ENCODE measurements at places on chromosomes 4 and X.

DNA sequence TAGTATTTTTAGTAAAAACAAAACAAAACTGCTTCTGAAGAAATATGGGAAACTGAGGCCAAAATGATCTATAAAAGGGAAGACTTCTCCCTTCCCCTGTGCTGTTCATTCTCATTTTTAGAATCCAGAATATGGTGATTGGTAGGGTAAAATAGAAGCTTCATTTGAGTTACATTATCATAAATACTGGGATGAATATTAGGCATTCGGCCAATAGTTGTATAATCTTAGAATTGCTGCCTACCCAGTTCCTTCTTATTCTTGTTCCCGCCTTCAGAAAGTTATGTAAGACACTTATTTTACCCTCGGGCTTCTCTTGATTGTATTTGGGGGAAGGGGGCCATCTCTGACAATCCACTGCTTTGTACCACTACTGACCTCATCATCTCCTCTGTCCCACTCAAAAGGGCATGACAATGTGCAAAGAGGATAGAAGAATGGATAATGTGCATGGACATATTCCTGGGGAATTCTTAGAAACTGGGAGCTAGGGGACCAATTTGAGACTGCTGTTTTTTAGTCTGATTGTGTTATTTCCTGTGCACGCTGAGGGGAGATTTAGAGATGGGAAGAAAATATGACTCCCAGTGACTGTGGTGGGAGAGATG, 588 bp downstream of the ART3 start:
- DNase-seq = no peak

DNA sequence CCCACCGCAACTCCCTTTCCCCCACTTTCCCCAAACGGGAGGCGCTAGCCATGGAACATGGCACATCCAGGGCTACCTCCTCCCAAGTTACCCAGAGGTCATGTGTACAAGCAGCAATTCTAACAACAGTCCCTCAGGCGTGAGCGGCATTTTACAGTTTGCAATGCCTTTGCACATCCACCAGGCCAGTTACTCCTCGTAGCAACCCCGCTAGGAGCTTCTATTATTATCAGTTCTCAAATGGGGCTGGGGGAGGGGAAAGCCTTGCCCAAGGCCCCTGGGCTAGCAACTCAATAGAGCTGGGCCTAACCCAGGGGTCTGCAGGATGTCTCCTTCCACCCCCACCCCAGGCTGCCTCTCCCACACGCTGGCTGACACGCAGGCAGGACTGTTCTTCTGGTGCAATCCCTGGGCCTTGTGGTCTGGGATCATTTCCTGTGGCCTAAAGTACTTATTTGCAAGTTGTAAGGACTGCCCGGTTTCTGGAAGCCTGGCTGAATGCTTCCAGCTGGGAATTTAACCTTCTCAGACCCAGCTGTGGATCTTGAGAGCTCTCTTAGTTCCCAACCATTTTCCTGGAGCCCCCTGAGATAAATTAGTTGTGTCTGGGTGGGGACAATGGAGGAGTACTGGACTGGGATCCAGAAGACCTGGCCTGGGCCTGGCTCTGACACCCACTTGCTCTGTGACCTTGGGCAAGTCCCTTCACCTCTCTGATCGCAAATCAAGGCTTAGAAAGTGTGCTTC, 27.7 kb downstream of the PJA1 start:
- DNase-seq = peak; percentile 55

DNA sequence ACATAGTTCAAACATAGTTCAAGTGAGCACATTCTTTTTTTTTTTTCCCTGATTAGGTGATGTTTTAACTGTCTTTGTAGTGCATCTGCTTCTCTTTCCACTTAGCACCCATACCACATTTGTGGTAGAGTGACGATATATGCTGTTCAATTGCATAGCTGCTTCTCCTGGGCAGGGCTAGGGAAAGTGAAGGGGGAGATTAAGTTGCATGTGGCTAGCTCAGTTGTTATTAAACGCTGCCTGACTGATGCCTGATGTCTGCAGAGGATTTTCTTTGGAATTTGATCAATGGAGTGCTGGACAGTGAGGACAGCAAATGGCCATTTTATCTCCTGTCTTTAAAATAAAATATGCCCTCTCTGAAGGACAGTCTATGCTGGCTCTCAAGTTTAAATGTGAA, 63.7 kb downstream of the ANK2 start:
- no peak for DNase-seq

DNA sequence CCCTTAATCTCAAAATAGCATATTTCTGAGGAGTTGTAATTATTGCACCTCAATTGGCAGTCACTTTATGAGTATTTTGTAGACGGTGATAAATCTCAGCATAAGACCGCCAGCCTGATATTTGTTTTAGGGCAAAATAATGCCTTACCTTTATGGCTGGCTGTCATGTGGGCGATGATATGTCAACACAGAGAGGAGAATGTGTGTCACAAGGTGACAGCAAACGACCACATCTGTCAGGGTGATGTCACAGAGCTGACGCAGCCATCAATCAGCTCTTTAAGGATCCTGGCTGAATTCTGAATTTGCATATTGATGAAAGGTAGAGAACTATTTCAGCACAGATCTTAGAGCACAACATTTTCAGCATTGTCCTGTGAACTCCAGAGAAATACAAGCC, 209.7 kb downstream of the CEP135 start:
- no peak for DNase-seq

GRCh38 chrX:37613933-37614332, 42.5 kb downstream of the LANCL3 start:
- DNase-seq = no peak

DNA sequence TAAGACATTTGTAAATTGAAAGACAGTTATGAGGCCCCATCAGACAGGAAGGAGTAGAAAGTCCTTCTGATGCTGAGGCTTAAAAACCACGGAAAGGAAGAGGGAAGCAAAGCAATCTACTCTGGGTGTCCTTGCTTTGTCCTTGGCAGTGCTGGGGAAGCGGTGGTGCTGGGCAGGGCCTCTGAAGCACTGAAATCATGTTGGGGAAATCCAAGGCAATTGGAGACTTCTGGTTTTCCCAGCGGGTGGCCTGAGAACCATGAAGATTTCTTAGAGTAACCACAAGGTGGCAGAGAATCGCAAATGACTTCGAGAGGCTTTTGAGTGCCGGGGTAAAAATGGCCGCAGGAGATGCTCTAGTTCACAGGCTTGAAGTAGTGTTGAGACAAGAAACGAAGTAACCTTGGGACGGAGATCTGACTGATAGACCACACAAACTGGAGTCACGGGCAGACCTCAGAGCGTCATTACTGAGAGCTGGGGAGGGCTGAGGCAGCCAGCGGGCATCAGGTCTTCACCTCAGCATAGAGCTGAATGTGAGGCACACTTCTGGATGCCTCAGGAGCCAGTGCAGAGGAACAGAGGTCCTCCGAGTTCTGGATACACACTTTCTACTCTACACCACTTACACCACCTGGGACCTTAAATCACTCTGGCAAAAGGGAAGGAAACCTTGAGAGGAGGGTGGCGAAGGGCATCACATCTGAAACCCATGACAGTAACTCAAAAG, 130.7 kb upstream of the GPRIN3 start:
- peak; percentile 66 for DNase-seq

DNA sequence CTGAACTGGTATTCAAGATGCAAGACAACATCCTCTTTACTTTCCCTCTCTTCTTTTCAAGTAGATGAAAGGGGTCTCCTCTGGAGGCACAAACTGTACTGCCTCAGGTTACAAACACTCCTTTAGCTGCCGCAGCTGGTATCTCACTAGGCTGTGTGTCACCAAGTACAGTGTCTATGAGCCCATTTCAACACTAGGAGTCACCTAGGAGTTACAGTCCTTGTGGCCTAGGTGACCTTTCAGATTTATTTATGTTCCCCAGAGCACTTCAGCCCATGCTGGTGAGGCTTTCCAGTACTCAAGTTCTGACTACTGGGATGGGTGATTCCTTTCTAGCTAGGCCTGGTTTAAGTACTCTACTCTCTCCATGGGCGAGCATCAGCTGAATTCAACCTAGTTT, 32.4 kb upstream of the TMLHE start:
- no peak for DNase-seq

GRCh38 chrX:3166670-3167455, 125.6 kb downstream of the ARSF start:
- DNase-seq = no peak

- no peak for DNase-seq
Measured at GRCh38 chr4:187944179-187944578, 51.4 kb upstream of the ZFP42 start.

DNA sequence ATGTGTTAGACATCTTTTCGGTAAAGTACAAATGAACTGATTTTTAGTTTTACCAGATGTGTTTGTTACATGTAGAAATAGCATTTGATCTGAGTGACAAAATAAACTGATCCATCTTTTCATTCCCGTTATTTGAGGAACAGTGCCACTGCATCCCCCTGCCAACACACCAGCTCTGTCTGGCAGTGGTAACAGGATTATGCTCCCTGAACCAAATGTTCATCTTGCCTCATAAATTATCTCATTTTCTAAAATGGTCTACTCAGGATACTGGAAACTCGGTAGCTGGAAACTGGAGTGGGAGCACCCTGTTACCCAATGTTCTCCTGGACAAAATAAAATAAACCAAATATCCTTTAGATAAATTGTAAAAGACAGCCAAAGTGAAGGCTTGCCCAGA, 171.6 kb downstream of the FAT4 start:
- DNase-seq = no peak

DNA sequence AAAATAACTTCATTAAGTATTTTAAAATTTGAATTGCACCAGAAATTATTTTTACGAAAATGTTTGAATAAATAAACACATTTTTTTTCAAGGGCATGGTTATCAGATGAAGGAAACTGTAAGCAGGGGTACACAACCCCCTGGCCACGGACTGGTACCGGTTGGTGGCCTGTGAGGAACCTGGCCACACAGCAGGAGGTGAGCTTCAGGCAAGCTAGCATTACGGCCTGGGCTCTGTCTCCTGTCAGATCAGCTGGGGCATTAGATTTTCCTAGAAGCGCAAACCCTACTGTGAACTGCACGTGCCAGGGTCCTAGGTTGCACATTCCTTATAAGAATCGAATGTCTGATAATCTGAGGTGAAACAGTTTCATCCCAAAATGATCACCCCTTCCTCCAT, 1499.7 kb upstream of the AGA start:
- DNase-seq = no peak

- DNase-seq = peak; percentile 48
Measured at GRCh38 chr4:146191766-146192458, 16.4 kb downstream of the LSM6 start.

- DNase-seq = no peak
Measured at GRCh38 chr4:25760518-25761157, 102.2 kb downstream of the SEL1L3 start.

GRCh38 chr4:2651546-2651945, 104.6 kb downstream of the TNIP2 start:
- peak; percentile 11 for DNase-seq

- peak; percentile 54 for DNase-seq
Measured at GRCh38 chrX:119427024-119427794, 28.1 kb downstream of the SLC25A43 start.

DNA sequence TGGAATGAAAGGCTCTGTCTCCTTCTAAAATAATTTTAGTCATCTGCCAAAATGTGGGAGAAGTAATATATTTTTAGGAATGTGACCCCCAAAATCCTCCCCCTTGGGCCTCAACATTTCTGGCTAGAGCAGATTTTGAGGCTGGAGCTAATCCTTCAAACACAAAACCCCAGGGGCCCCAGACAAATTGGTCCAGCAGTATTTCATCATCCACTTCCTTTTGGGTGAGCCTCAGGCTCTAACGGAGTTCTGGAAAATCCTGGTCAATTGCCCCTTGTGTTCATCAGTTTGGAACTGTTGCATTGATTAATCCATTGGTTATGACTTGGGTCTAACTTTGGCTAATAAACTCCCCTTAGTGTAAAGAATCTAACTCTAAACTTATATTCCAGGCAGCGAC, 67.4 kb upstream of the PCDH19 start:
- peak; percentile 15 for DNase-seq

GRCh38 chrX:1215123-1215823, 2.8 kb upstream of the CRLF2 start:
- no peak for DNase-seq

DNA sequence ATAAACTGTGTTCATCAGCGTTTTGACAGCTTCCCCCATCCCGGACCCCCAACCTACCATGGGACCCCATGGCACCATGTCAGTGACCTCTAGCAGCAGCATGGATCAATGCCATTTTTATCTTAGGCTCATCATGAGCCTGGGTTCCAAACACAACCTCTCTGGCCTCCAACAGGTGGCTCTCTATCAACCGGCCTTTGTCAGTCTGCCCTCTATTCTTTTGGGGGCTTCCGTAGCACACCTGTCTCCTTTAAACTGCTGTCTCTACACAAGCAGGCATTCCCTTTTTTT, 721 bp upstream of the TMEM150C start:
- no peak for DNase-seq

DNA sequence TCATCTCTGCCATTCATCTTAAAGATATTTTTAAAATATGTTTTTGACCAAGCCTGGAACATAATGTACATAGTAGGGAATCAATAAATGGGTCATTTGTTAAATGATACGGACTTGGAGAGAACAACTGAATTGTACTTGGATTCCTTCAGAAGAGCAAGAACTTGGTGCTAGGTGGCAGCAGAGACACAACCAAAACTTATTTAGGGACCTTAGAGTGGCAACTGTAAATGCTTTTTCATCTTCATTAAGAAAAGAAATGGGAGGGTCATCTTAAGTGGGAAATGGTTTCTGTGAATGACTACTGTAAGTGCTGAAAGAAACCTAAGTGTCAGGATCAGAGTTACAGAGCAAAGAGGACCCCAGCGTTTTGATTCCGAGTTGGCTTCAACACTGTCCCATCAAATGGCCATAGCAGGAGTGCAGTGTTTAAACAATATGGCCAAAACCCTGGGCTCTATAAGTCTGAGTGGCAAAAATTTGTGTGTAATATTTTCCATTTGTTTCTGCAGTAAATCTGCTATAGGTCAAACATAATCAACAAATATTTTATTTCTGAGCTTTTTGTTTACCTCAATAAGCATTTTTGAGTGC, 213.6 kb downstream of the PALLD start:
- DNase-seq = peak; percentile 75

- DNase-seq = peak; percentile 59
Measured at GRCh38 chrX:49053223-49054072, 5.4 kb upstream of the CCDC120 start.

- DNase-seq = no peak
Measured at GRCh38 chrX:133542476-133542875, 127.2 kb upstream of the GPC4 start.

DNA sequence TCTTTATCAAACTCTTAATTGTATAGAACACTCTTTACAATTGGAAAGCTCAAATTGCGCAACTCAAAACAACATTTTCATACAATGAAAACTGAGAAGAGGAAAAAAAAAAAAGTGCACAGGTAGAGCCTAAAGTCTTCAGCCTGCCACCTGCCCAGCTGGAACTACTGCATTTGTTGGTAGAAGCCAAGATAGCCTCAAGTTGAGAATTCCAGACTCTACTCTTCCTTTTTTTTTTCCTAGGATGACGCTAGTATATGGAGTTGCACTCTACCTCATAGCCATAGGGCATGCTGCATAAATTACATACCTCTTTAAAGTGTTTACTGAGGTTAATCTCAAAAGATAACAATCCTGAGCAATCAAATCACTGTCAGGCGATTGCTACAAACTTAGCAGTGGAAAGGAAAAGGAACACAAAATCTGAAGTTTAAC, 13.6 kb downstream of the ABCG2 start:
- DNase-seq = no peak
